Memory B cell (primary cell): ENCODE measurements at places on chromosomes 12 and 14.

GRCh38 chr14:99318091-99318958 lies 46.3 kb upstream of the BCL11B start:
- DNase-seq: no peak

DNA sequence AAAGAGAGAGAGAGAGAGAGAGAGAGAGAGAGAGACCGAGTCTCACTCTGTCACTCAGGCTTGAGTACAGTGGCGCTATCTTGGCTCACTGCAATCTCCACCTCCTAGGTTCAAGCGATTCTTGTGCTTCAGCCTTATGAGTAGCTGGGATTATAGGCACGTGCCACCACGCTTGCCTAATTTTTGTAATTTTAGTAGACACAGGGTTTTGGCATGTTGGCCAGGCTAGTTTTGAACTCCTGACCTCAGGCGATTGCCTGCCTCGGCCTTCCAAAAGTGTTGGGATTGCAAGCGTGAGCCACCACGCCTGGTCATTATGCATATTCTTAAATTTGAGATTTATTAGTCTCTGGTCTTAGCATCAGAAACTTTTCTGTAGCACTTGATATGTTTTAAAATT lies 317.9 kb upstream of the ATP2B1 start:
- DNase-seq: no peak

- no peak for DNase-seq
These were observed 11.3 kb downstream of the BDKRB1 start for GRCh38 chr14:96267336-96267735.

DNA sequence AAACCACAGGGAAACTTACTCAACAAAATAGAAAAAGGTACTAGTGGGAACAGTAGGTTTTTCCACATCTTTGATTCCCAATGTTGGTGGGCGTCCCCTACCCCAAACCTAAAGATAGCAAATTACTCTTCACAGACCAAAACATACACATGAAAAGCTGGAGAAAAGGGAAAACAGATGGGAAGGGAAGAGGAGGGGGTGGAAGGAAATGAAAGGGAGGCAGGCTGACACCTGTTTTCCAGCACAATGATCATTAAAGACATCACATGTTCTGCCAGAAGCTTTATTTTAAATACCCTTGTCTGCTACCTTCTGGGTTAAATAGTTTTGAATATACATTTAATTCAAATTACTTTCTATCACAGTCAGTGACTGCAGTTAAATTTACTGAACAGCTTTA lies 1617.9 kb upstream of the SEL1L start:
- DNase-seq: no peak

GRCh38 chr14:65110525-65110924 lies 8.2 kb upstream of the MAX start:
- no peak for DNase-seq

DNA sequence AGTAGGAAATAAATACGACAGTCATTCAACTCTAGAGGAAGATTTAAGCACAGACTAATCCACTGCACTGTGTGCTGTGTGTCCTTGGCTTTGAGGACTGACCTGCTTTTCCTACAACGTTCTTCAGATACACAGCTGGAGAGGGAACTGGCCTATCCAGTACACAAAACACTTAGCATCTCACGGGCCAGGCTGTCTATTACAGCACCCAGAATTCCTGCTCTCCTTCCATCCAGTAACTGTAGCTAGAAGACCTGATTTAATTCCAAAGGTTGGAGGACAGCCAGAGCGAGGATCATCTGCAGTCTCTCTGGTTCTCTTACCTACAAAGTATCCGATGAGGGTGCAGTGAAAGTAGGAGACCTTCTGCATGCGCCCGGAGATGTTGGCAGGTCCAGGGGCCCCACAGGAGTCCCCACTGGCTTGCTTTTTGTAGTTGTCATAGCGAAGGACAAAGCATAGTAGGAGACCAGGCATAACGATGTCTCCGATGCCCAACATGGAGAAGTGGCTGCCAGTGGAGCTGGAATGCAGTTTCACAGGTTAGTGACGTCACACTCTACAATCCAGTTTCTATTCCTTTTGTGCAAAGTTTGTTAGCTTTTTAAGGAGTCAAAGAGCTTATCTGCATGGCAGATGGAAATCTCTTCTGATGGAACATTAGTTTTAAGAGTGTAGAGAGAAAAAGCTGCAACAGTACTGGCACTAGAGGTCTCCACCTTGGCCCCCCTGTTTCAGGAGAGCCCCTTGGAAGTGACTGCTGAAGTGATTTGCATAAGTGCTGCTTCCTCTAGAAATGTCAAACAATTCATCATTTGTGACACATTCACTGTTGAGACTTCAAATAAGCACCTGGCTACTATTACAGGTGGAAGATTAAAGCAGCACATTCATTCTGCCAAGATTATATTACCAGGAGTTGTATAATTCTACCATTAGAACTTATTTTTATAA lies 41.7 kb downstream of the ACADS start:
- DNase-seq: no peak

GRCh38 chr12:115558281-115558680 lies 719.2 kb downstream of the MED13L start:
- DNase-seq: no peak

- DNase-seq: no peak
These were observed 38.6 kb downstream of the NOC4L start for GRCh38 chr12:132182711-132183365.

DNA sequence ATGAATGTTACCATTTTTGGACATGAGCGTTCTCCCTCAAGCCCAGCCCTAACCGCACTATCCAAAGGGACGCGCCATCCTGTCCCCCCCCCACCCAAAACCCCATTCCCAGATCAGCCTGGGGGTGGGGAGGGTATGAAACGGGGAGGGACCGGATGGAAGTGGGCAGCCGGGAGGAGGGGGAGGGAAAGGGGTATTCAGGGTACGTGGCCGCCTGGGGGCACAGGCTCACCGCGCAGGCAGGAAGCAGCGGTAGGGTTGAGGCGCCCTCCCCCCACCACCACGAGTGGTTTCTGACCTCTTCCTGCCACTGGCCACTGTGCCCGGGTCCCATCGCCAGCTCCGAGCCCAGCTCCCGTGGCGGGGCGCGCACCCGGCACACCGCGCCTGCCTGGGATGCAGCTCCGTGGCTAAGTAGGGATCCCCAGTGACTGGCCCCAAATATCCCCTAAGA lies 1.4 kb downstream of the ACTN1 start:
- DNase-seq: no peak

GRCh38 chr14:61589691-61590581 lies 105.4 kb upstream of the HIF1A start:
- DNase-seq: no peak

DNA sequence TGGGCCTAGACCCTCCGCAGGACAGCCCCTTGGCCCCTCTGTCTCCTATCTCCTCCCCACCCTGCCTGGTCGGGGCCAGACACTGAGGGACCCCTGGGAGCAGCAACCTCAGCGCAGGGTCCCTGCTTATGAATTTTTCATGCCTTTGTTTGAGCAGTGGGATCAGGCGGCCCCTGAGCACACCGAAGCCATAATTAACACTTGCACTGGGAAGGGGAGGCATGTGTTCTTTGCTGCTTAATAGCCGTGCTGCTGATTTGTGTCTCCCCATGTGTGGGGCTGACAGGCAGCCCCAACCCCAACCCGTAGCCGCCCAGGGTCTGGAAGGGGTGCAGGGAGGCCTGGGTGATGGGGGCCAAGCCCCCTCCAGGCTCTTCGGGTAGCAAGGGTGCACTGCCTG lies 52.7 kb downstream of the FBRSL1 start:
- no peak for DNase-seq

DNA sequence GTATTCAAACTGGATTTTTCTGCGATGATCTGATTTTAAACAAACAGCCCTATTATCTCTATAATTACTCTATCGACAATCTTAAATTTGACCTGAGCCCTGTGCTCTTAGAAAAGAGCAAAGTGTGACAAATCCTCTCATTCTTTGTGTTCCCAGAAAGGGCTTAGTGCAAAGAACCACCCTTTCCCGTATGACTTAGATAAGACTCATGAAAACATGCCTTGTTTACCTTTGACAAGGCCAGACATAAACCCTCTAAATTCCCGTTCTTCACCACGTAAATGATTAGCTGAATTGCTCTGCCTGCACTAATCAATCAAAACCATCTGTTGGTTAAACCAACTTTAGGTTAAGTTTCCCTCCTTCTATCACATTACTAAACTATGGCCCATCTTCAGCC lies 285.7 kb upstream of the SEL1L start:
- no peak for DNase-seq

- DNase-seq: no peak
These were observed 78.9 kb upstream of the DICER1 start for GRCh38 chr14:95236221-95236620.

- DNase-seq: no peak
These were observed 89.4 kb downstream of the RPAP3 start for GRCh38 chr12:47616440-47616839.

GRCh38 chr12:3809357-3810015 lies 56.6 kb upstream of the CRACR2A start:
- no peak for DNase-seq

DNA sequence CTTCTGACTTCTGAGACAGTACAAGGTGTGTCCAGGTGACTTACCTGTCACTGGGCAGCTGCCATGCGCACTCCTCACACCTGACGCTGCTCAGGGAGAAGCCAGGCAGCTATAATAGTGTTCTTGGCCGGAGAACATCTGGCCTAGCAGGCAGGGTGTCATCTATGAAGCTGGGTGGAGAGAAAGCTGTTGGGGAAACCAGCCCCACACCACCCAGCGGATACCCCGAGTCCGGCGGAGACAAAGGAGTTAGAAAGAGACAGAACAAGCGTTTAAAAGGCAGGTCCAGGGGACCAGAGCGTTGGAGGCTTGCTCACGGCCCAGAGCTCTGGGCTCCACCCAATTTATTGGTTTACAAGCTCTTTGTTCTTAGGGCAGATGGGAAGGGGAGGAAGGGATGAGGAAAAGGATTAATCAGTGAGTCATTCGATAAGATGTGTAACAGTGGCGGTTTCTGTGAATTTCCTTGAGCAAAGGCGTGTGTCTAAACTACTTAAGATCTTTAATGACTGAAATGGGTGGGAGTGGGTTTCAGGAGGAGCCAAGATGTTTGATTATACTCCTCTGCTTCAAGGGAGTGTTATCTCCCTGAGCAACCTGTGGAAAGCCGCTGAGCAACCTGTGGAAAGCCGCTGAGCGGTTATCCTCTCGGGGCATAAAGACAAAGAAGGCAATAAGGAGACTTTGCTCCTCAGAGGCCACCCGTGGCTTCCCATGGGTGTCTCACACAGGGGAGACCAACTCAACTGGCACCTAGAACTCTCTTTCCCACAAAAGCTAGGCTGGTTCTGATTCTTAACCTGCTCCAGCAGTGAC lies at the start of gene GALNT8:
GALNT8 (plus strand) TSS at position 580 of the 816 bp plus-strand sequence. CDS start 278 bp downstream, outside the sequence.
- no peak for DNase-seq

DNA sequence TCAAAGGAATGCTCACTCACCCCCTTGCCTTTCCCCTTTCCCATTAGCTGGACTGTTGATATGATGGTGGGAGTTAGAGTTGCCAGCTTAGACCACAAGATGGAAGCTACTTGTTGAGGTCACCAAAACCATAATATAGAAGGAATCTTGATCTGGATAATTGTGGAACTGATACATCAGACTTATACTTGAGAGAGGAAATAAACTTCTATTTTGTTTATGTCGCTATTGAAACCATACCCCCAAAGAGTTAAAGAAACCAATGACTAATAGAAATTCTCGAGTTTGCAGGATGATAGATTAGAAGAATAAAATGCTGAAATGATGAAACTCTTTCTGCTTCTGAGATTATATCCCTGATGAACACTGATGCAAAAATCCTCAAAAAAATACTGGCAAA lies 37.9 kb downstream of the TDG start:
- no peak for DNase-seq

DNA sequence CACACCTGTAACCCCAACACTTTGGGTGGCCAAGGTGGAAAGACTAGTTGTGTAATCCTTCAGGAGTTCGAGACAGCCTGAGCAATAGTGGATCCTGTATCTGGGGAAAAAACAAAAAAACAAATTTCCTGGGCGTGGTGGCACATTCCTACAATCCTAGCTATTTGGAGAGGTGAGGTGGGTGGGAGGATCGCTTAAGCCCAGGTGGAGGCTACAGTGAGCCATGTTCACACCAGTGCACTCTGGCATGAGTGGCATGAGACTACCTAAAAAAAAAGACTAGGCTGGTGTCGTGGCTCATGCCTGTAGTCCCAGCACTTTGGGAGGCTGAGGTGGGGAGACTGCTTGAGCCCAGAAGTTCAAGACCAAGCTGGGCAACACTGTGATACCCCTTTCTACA lies 17.2 kb downstream of the PTGES3 start:
- no peak for DNase-seq

- DNase-seq: peak; percentile 41
These were observed 711 bp downstream of the SBNO1 start for GRCh38 chr12:123363740-123364531.

- no peak for DNase-seq
These were observed 82.9 kb upstream of the MAP1LC3B2 start for GRCh38 chr12:116476227-116476822.

GRCh38 chr12:76666290-76666835 lies 97.6 kb upstream of the ZDHHC17 start:
- DNase-seq: no peak

GRCh38 chr12:100974341-100974740 lies 179.8 kb downstream of the ANO4 start:
- DNase-seq: no peak

- no peak for DNase-seq
These were observed 1.6 kb downstream of the ATXN7L3B start for GRCh38 chr12:74539261-74539660.

DNA sequence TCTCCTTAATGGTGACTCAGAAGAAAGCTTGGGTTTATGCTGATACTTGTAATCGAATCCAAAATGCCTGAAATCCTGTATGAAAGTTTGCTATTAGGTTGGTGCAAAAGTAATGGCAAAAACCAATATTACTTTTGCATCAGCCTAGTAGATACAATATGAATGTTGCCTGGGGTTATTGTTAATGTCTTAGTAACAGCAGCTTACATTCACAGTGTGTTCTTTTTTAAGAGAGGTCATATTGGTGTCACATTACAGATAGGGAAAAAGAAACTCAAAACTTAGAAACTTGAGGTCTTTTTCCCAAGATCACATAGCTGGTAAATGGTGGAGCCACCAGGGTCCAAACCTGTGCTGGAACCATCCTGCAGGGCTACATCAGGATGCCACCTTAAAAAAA lies 25.2 kb downstream of the SRGAP1 start:
- DNase-seq: no peak

GRCh38 chr12:40137252-40137651 lies 31.4 kb upstream of the SLC2A13 start:
- DNase-seq: peak; percentile 13
